ENCODE measurements at places on chromosomes 5 and 9.

DNA sequence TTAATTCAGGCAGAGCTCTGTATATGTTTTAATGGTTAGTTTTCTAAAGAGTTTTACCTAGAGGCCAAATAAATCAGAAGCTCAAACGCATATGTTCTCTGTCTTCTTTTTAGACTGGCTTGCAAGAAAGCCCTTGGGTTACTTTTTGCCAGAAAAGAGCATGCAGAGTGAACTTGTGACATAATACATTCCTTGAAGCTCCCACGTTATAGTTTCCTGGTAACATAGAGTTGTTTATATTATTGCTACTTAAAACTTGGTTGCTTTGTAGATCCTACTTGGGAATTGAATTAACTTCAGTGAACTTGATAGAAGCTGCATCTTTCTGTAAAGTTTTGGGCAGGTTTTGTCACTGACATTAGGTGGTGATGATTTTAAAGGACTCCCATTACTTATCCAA, 102.9 kb downstream of the C9orf152 start:
- DNase-seq: no peak

- DNase-seq: no peak
These were observed 208.0 kb upstream of the KCNN2 start for GRCh38 chr5:114153833-114154232.

GRCh38 chr5:82107267-82107666, 135.4 kb downstream of the ATG10 start:
- no peak for DNase-seq

GRCh38 chr9:108815156-108815555, 40.6 kb downstream of the ACTL7B start:
- DNase-seq: no peak

GRCh38 chr5:68347536-68347935, 132.0 kb downstream of the PIK3R1 start:
- no peak for DNase-seq

DNA sequence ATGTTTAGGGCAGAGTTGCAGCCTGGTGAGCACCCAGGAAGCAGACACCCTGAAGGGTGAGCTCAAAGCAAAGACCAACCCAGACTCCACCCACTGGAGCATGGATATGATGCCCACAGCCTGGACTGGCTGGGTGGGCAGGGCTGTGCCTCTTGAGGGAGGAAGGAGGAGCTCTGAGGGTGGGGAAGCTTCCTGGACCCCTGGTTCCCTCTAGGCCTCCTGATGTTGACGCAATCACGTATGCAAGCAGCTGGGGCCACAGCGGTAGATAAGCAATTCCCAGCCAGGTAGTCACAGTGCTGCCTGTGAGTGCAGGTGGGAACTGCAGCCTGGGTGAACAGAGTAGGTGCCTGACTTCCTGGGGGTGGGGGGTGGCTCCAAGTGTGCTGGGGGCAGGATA, 271.5 kb downstream of the CDK5RAP2 start:
- no peak for DNase-seq

DNA sequence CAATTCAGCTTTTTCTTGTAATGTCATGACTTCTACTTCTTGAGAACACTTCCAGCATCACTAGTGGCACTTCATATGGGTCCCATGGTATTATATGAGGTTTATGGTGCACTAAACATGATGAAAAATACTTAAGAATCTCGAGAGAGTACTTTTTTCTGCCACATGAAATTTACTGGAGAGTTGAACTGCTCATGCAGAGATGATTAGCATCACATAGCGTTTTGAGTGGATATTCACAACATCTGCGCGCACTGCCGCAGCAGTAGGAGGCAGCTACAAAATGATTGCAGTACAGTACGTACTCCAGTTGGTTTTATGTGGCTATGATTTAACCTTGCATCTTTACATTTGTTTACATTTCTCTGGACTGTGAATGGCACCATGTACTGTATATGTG, 14.7 kb downstream of the RAD1 start:
- DNase-seq: no peak

GRCh38 chr5:80076131-80077050, 41.2 kb downstream of the THBS4 start:
- DNase-seq: no peak

GRCh38 chr5:36403632-36404311, 102.1 kb upstream of the RANBP3L start:
- DNase-seq: no peak

DNA sequence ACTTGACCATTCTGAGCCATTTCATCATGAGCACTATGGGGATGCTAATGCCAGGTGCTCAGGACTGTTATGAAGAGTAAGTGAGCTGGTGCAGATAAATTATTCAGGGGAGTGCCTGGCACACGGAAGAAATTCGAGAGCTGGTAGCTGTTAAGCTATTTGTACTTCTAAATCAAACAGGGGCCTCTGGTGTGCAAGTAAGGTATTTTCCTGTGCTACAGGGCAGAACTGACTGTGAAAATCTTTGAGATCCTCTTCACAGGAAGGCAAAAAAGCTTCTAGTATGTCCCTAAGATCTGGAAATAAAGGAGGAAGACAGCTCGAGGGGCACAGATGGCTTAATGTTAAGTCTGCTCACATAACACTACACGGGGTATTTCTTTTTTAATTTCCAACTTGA, 106.3 kb upstream of the SPOCK1 start:
- no peak for DNase-seq

DNA sequence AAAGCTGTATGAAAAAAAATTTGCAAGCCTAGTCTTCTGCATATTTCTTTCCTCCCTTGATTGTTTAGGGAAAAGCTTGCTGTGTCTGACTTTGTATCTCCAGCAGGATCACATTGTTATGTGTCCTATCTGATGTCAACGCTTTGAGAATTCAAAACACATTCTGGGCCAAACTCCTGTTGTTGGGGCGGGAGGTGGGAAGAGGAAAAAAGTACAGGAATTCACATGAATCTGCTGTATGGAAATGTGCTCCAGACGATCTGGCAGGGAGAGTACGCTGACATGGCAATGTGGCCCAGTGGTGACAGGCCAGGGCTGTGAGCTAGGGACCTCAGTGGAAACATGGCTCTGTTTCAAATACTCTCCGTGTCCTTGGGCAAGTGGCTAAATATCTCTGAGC, 87.4 kb upstream of the GNA14 start:
- DNase-seq: no peak

GRCh38 chr5:7396713-7397454, 946 bp downstream of the ADCY2 start:
- no peak for DNase-seq

GRCh38 chr9:133558191-133559126, 24.0 kb downstream of the ADAMTSL2 start:
- DNase-seq: peak; percentile 22

- no peak for DNase-seq
These were observed 7.6 kb downstream of the NTRK2 start for GRCh38 chr9:84677080-84677479.

DNA sequence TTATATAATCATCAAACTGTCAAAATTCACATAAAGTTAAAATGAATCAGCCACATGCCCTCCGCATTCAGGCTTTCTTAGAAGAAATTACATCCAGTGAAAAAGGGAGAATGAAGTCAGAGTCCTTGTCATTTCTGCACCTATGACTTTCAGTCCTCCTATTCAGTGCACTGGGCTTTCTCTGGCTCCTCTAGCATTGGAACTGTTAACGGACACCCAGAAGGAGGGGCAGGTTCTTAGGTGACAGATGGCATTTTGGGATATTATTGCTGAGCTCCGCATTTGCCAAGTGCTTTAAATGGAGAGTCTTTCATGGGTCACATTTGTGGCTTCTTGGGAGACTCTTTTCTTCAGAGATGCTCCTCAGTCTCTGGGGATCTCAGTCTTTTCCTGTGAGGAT, 40.0 kb downstream of the ADAMTS19 start:
- DNase-seq: no peak

GRCh38 chr5:37696190-37697021, 143.4 kb downstream of the GDNF start:
- DNase-seq: no peak

DNA sequence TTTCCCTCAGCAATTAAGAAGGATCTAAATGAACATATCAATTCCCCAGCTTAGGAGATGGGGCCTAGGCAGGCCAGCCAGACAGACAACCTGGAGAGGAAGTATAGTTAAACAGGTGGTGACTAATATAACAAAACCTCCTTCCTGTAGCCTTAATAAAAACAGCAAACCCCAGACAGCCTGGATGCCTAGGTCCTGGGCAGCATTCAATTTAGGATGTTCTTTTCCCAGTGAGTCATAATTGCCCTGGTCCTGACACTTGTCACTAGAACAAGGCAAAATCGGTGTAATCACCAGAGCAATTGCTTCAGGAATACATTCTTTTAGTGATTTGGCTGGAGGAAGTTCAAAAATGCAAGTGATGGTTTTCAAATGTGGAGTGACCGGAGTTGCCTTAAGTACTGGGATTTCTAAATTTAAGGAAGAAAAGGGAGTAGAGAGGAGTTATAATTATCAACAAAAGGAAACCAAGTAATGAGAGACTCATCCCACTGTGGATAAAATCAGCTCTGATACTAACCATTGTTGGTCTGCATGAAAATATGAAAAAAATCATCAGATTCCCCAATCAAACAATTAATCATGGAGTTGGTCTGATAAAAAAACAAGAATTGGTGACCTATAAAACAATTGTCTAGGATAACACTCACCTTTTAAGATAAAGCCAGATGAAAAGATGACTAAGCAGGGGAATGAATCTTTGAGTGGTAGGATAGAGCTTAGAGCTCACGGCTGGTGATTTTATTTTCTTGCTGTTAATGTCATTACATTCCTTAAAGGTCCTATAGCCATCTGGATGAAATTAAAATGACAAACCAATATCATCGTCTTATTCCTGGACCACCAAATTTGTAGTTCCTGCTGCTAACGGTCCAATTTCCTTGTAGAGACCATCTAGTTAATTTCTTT, 39.0 kb upstream of the TARS1 start:
- no peak for DNase-seq
